ENCODE measurements at places on chromosomes 12 and 14.

GRCh38 chr12:40144023-40144422 lies 38.1 kb upstream of the SLC2A13 start:
- DNase-seq, result no peak

DNA sequence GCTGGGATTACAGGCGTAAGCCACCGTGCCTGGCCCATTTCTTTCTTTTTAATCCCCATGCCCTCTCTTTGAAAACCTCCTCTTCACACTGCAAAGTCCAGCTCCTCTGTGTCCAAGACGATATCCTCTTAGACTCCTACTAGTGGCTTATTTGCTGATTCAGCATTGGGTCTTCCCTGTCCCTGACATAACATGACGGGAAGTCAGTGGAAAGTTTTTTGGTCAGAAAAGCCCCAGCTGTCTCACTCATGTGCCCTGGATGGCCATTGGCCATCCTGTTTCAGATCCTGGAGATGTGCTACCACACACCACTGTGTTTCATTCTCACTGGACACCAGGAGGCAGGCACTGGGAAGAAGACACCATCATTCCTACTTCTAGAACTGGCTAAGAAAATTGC lies 102.6 kb upstream of the MED13L start:
- DNase-seq, result no peak

GRCh38 chr14:62614122-62614521 lies 431.1 kb downstream of the KCNH5 start:
- no peak for DNase-seq

DNA sequence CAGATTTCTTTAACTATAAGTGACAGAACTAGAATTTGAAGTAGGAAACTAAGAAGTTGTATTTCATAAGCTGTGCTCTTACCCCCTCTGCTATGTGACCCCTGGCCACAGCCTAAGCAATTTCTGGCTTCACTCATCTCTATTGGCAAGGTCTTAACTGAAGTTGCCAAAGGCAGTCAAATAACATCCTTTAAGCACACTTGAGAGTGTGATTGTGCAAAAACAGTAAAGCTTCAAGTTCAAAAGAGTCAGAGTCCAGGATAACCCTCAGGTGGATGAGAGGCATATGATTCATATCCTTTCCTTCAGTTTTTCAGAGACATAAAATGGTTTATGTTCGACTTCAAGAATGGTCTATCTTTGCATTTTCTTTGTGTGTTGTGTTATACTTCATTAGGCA lies 45.2 kb downstream of the GRIP1 start:
- DNase-seq, result no peak

GRCh38 chr12:101047652-101048051 lies 162.4 kb downstream of the SLC5A8 start:
- DNase-seq, result no peak

DNA sequence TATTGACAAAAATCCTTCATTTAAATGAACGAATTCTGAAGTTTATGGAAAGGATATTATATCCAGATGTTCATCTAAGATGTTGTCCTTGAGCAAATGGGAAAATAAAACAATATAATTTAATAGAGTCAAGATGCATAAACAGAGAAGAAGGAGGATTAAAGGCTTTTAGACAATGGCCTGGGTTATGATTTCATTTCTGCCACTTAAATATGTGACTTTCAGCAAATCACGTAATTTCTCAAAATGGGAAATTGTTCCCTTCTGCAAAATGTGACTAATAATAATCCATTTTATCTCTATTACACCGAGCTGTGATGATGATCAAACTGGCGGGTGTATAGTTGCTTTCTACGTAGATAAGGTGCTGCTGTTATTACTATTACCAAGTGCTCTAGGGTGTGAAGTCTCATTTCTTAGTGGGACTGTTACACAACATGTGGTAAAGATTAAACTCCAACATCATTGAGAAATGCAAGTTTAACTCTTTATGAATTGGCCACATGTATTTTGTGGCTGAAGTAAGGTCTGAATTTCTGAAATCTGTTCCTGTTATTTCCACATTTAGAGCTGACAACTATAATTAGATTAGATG lies 157.0 kb downstream of the MYRFL start:
- no peak for DNase-seq

Data from GDM1 (cell line).